Activated effector memory CD4-positive, alpha-beta T cell treated with Interleukin-2 at 50 U/mL for 16 hours (primary cell): ENCODE measurements at places on chromosomes 2 and 18.
A peak's percentile ranks its signal among the peaks of the same experiment; 100 is the strongest.

GRCh38 chr2:227864161-227864756 is 7.2 kb upstream of the DAW1 start:
- DNase-seq: no peak

DNA sequence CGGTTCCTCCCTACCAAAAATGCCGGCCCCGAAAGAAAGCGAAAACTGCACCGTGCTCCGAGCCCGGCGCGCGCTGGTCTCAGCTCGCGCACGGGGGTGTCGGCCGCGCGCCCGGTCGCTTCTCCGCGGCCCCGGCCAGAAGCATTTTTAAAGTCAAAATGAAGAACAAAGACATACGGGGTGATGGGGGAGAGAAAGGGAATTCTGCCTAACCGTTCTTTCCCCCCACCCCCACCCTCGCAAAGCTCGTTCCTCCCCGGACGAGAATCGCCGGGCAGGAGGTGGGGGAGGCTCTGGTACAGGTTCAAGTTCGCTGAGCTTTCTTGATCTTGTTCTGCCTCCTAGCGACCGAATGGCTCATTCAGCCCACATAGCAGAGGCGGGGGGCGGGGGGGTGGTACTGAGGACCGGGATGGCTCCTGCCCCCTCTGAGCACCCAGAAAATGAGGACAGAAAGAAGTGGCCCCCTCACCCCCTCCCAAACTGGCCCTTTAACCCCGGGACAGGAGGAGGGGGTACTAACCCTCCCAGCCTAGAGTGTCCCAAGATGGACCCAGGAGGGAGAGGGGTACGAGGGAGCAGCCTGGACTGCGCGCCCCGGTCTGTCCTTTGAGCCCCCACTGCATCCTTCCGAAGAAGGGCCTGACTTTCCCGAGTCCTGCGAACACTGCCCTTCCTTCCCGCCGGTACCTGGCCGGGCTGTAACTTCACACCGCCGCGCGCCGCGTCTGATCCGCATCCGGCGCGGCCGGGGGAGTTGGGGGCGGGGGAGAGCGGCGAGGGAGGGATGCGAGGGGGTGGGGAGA is 3.1 kb downstream of the BCL11A start:
- no peak for DNase-seq

DNA sequence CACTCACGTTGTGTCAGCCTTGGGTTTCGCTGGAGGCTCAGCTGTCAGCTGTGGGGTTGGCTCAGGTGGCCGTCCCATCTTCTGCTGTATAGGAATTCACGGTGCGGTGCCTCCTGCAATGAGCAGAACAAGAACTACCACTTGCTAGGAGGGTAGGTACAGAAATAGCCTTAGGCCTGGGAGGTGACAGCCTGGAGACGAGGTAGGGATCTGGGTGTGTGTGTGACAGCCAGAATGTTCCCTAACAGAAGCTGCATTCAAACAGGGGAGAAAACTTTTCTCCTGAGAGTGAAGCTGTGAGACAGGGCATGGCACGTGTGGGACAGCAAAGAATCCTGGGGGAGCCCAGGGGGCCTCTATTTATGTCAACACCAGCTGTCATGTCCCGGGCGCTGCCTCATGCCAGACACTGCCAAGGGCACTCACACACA is 8.4 kb upstream of the MAL start:
- DNase-seq: no peak

DNA sequence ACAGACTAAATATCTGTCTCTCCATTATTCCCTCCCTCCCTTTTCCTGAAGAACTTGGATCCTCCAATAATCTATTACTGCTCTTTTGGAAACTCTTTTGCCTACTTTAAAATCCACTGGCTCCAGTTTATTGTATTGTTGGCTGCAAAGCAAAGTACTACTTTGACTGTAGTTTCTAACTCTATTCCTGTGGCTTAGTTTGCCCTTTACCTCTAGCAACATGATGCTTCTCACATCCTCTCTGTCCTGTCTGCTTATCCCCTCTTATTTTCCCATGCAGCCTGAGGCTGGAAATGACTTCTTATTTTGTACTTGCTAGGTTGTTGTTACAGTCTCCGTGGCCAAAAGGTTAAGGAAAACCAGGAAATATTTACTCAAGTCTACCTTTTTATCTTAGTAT is 26.8 kb downstream of the PDK1 start:
- no peak for DNase-seq

GRCh38 chr18:57427429-57428201 is 7.6 kb upstream of the ONECUT2 start:
- DNase-seq: no peak

- DNase-seq: no peak
Observed at GRCh38 chr2:112528541-112528940, 13.7 kb upstream of the POLR1B start.

- no peak for DNase-seq
Observed at GRCh38 chr2:107738266-107738665, 88.4 kb upstream of the RGPD4 start.

- no peak for DNase-seq
Observed at GRCh38 chr2:195561116-195561921, 95.7 kb upstream of the SLC39A10 start.

GRCh38 chr2:43376523-43377198 is 150.3 kb upstream of the ZFP36L2 start:
- DNase-seq: no peak

GRCh38 chr18:62738639-62739038 is 23.3 kb downstream of the PHLPP1 start:
- no peak for DNase-seq

GRCh38 chr2:30232801-30233130 is 1.4 kb downstream of the LBH start:
- peak; percentile 25 for DNase-seq

GRCh38 chr2:183666031-183666430 is 541.8 kb downstream of the NUP35 start:
- no peak for DNase-seq

DNA sequence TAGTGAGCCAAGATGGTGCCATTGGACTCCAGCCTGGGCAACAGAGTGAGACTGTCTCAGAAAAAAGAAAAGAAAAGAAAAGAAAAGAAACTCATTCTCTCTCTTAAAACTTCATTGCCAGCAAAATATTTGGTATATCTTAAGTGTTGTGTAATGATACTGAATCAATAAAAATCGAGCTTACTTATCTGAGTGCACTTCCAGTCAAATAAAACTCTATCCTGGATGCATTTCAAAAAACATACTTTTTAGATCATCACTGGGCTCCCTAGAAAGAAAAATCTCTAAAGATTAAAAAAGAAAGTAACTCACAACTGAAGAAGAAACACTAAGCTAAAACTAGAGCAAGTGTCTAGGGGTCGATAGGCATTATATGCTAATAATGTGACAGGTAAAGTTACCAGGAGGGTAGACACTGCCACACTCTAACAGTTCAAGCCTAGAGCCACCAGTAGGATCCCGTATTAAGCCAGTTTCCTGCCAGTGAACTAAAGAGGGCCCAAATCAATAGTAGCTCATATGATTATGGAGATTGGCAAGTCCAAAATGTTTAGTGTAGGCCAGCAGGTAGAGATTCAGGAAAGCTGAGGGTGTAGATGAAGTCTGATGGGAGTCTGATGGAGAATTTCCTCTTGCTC is 242.1 kb upstream of the CYRIA start:
- DNase-seq: no peak

- no peak for DNase-seq
Observed at GRCh38 chr2:65296971-65297370, 69.3 kb downstream of the ACTR2 start.
